Left kidney (tissue), 8 donors: ENCODE measurements at places on chromosomes 13 and 19. TPM values are rescaled to one million over a fixed set of nuclear protein-coding genes. Genes with fewer than 3 reads are reported as not detected.

The NALCN gene
- polyA plus RNA-seq, result 1.6 TPM

The ZNF177 gene
- 14.3 TPM for polyA plus RNA-seq

The ZNF541 gene
- polyA plus RNA-seq, result 0.27 TPM

The UPK1A gene
- polyA plus RNA-seq, result 13.1 TPM

- DNase-seq, result no peak
Observed at GRCh38 chr13:48641404-48641803, 12.3 kb upstream of the CYSLTR2 start.
